ENCODE measurements at places on chromosomes 12 and 14.

DNA sequence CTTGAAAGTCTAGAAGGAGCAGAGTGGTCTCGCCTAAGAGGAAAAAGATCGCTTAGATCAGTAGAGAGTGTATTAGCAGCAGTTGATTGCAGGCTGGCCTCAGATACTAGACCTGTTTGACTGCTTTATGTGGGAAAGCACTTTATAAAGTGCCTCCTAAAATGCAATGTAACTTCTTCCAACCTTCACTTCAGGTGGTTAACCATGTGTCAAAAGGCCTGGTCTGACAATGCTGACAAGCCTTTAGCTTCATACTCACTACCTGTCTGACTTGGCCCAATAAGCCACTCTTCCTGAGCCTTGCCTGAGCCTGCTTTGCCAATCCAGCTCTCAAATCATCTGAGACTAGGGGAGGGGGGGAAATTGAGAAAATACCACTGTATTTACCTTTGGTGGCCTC lies 14.6 kb downstream of the MGAT4C start:
- no peak for DNase-seq

GRCh38 chr12:24895612-24896011 lies 53.3 kb downstream of the BCAT1 start:
- DNase-seq: peak; percentile 58

DNA sequence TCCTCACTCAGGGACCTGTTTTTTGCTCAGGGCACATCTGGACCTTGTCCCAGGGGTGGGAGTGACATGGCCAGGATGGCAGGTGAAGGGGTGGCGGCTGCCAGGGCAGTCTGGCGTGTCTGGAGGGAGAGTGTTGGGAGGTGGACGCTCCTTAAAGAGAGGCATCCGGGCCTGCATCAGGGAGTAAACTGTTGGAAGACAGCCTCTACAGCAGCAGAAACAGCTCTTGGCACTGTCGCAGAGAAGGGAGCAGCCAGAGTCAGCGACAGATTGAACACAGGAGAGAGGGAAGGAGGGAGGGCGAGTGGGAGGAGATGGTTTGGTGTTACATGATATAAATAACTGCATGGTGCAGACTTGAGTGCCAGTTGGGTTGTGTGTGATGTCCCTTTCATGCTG lies 52.8 kb downstream of the IGF1 start:
- DNase-seq: no peak

- no peak for DNase-seq
These were observed 21.7 kb downstream of the XRCC3 start for GRCh38 chr14:103693515-103693914.

GRCh38 chr12:98955284-98955683 lies 310.2 kb downstream of the APAF1 start:
- peak; percentile 4 for DNase-seq

Data from EH (cell line).